ENCODE measurements at places on chromosomes 11 and 22. TPM values are rescaled to one million over a fixed set of nuclear protein-coding genes. Genes with fewer than 3 reads are reported as not detected.

DNA sequence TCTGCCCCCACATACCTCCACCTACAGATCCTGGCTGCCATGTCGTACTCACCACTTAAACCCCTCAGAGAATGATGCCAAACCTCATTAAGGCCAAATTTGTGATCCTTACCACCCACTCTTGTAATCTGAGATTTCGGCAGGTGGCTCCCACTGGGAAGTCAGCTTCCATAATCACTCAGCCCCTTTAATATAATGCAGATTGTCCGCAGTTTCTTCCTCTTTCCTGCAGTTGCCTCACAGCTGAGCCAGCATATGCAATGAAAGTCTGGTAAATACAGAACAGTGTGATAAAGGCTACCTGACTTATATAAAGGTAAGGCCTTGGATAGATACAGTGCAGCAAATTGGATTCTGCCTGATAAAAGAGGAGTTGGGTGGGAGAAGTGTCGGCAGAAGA, 515.2 kb upstream of the TENM4 start:
- no peak for DNase-seq
- H3K36me3 ChIP-seq, result no peaks in the 10 kb centered on the region
- H3K27me3 ChIP-seq, result no peaks in the 10 kb centered on the region
- H3K4me3 ChIP-seq, result no peak overlapping the region
- H3K27ac ChIP-seq, result no peak overlapping the region

GRCh38 chr22:17343766-17344165, 25.5 kb upstream of the CECR2 start:
- H3K4me1 ChIP-seq, result no peaks in the 10 kb centered on the region
- no peak overlapping the region for H3K27ac ChIP-seq
- DNase-seq, result no peak
- no peak overlapping the region for H3K4me3 ChIP-seq
- peaks cover 5% of the 10 kb centered on the region for H3K27me3 ChIP-seq

GRCh38 chr11:96338910-96339705, 3.9 kb downstream of the MAML2 start:
- H3K36me3 ChIP-seq, result peaks cover 36% of the 10 kb centered on the region
- no peaks in the 10 kb centered on the region for H3K27me3 ChIP-seq
- peak overlapping the region; percentile 95 for H3K27ac ChIP-seq
- H3K4me1 ChIP-seq, result peaks cover 61% of the 10 kb centered on the region

- peaks cover 4% of the 10 kb centered on the region for H3K27me3 ChIP-seq
- H3K4me1 ChIP-seq, result no peaks in the 10 kb centered on the region
- H3K36me3 ChIP-seq, result no peaks in the 10 kb centered on the region
- H3K4me3 ChIP-seq, result no peak overlapping the region
- H3K27ac ChIP-seq, result no peak overlapping the region
These were observed 355.3 kb upstream of the CCDC90B start for GRCh38 chr11:83641511-83641910.

GRCh38 chr11:88508759-88509581, 171.4 kb upstream of the CTSC start:
- DNase-seq, result peak; percentile 28
- H3K4me3 ChIP-seq, result peak overlapping the region; percentile 67
- H3K36me3 ChIP-seq, result peaks cover 1% of the 10 kb centered on the region
- H3K4me1 ChIP-seq, result peaks cover 13% of the 10 kb centered on the region

- DNase-seq, result no peak
- H3K4me1 ChIP-seq, result peaks cover 4% of the 10 kb centered on the region
- no peak overlapping the region for H3K27ac ChIP-seq
- H3K36me3 ChIP-seq, result no peaks in the 10 kb centered on the region
These were observed 2.5 kb upstream of the TPP1 start for GRCh38 chr11:6621711-6622211.

DNA sequence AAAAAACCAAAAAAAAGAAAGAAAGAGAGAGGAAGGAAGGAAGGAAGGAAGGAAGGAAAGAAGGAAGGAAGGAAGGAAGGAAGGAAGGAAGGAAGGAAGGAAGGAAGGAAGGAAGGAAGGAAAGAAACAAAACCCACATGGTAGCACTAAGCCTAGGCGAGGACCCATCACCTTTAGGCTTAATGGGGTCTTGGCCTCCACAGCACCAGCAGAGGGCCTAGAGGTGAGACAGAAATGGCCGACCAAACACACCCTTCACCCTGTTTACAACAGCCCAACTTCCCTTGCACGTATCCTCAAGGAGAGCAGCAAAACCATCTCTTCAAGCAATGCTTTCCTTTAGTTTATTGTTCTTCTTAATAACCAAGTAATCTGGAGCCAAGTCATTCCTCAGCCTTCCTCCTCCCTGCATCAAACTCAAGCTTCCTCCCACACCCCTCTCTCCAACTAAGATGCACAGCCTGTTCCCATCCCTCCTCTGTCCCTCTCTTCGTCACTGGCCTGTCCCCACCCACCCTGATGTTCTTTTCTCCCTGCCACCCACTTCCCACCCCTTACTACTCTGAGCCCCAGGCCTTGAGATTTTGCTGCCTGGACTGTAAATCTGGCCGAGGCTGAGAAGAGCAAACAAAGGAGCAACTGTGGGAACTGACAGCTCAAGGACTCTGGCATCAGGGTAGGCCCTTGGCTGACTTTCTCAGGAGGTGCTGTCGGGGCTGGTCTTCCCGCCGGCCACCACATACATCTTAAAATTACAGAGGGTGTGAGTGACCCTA, 26.0 kb downstream of the POU2AF1 start:
- no peak for DNase-seq
- peaks cover 10% of the 10 kb centered on the region for H3K27me3 ChIP-seq
- no peaks in the 10 kb centered on the region for H3K36me3 ChIP-seq

- no peak overlapping the region for H3K4me3 ChIP-seq
- no peaks in the 10 kb centered on the region for H3K27me3 ChIP-seq
- no peak for DNase-seq
- no peak overlapping the region for H3K27ac ChIP-seq
- peaks cover 17% of the 10 kb centered on the region for H3K36me3 ChIP-seq
These were observed 1.4 kb upstream of the RGL4 start for GRCh38 chr22:23689414-23689813.

GRCh38 chr22:47299211-47299862, 536.9 kb downstream of the TBC1D22A start:
- no peak overlapping the region for H3K4me3 ChIP-seq
- H3K4me1 ChIP-seq, result no peaks in the 10 kb centered on the region
- no peak for DNase-seq
- no peaks in the 10 kb centered on the region for H3K27me3 ChIP-seq

GRCh38 chr22:44918166-44918924, 91.5 kb downstream of the PHF21B start:
- no peaks in the 10 kb centered on the region for H3K4me1 ChIP-seq
- peaks cover 3% of the 10 kb centered on the region for H3K27me3 ChIP-seq
- H3K36me3 ChIP-seq, result no peaks in the 10 kb centered on the region

GRCh38 chr11:106821826-106822225, 196.4 kb downstream of the GUCY1A2 start:
- no peaks in the 10 kb centered on the region for H3K4me1 ChIP-seq
- H3K4me3 ChIP-seq, result no peak overlapping the region
- no peak for DNase-seq
- no peaks in the 10 kb centered on the region for H3K27me3 ChIP-seq

GRCh38 chr11:44899959-44900358, 50.7 kb downstream of the TP53I11 start:
- H3K4me1 ChIP-seq, result no peaks in the 10 kb centered on the region
- no peak overlapping the region for H3K4me3 ChIP-seq
- peaks cover 2% of the 10 kb centered on the region for H3K27me3 ChIP-seq
- no peak overlapping the region for H3K27ac ChIP-seq

DNA sequence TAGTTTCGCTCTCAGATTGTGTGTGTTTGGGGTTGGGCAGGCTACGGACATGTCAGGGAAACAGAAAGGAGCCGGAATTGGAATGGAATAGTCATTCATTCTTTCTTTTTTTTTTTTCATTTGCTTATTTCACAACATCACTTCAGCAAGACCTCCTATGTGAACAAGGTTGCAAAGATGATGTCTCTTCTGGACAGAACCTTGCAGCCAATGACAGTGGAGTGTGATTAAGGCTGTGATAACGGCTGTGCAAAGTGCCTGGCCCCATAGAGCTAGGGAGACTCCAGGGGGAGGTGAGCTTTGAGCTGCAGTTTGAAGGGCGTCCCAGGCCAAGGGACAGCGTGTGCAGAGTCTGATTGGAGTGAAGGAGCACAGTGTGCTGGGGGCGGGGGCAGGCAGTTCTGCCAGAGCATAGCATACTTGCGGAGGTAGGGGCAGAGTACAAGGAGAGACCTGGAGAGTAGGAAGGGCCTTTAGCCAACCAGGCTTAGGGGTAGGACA, 3.4 kb downstream of the TIGD3 start:
- peaks cover 5% of the 10 kb centered on the region for H3K27me3 ChIP-seq
- H3K4me1 ChIP-seq, result peaks cover 28% of the 10 kb centered on the region
- H3K4me3 ChIP-seq, result no peak overlapping the region
- no peak for DNase-seq
- peaks cover 2% of the 10 kb centered on the region for H3K36me3 ChIP-seq

GRCh38 chr22:27654546-27655445, 146.8 kb downstream of the MN1 start:
- no peaks in the 10 kb centered on the region for H3K27me3 ChIP-seq
- H3K4me1 ChIP-seq, result no peaks in the 10 kb centered on the region
- no peak overlapping the region for H3K4me3 ChIP-seq
- no peak overlapping the region for H3K27ac ChIP-seq
- no peaks in the 10 kb centered on the region for H3K36me3 ChIP-seq

DNA sequence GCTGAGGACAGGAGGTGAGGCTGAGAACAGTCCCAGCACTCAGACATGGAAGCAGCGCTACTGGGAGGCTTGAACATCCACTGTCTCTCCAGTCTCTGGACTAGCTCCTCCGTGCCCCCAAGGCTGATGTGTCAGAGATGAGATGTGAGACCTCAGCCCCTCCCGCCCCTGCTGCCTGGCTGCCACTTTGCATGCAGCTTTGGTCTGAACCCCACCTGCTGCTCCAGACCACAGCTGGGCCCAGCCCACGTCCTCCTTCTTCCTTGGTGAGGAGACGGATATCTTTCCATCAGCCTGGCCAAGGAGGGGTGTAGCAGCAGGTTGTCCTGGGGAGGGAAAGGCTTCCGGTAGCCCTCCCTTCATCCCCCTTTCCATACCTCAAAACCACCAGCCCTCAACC, 148.0 kb upstream of the B3GAT1 start:
- no peak overlapping the region for H3K27ac ChIP-seq
- H3K4me1 ChIP-seq, result no peaks in the 10 kb centered on the region
- H3K4me3 ChIP-seq, result no peak overlapping the region
- no peaks in the 10 kb centered on the region for H3K36me3 ChIP-seq
- no peaks in the 10 kb centered on the region for H3K27me3 ChIP-seq

DNA sequence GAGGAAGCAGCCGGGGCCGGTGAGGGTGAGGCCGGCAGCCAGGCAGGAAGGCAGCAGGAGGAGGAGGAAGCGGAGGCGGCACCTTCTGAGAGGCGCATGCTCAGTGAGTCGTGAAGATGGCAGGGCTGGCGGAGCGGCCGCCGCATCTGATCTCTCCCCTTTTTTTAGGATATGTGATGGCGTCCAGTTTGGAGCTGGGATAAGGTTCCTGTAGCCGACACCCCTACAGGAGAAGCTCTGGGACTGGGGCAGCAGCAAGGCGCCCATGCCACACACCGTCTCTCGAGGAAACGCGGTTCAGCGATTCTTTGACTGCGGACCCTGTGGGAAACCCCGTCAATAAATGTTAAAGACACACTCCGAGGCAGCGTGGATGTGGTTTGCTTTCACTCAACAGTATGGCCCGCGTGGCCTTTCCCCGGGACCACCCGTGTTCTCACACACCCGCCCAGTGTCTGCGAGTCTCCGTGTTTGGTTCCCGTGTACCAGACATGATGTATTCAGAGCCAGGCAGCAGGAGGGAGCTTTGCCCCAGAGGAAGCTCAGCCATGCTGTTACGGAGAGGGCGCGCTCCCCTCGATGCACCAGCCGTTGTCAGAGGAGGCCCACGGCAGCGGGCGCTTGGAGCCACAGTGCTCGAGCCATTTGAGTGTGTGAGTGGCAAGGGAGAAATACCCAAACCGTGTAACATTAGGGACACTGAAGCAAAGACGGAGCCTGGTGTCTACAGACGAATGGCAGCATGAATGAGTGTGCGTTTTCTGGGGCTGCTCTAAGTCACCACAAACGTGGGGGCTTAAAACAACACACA, 27.7 kb upstream of the PARVB start:
- H3K36me3 ChIP-seq, result peaks cover 68% of the 10 kb centered on the region
- H3K4me1 ChIP-seq, result peaks cover 28% of the 10 kb centered on the region
- no peaks in the 10 kb centered on the region for H3K27me3 ChIP-seq
- H3K27ac ChIP-seq, result peak overlapping the region; percentile 91

DNA sequence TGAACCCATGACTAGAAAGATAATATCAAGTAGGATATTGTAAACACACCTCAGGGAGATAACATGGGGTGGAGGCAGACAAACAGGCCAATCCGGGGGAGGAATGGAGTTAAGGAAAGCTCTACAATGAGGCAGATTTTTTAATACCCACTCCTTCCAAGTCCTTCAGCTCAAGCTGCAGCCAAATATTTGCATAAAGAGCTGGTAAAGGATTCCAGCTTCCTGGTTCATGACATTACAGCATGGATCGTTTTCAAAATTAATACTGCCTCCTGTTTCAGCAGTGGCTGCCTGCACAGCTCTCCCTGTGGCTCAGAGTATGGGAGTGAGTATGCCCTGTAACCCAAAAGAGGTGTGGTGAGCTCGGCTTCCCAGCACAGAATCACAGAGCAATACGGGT, 5.1 kb downstream of the POU2AF3 start:
- H3K27me3 ChIP-seq, result peaks cover 55% of the 10 kb centered on the region
- no peak overlapping the region for H3K4me3 ChIP-seq
- H3K27ac ChIP-seq, result no peak overlapping the region

GRCh38 chr11:89125298-89125697, 52.4 kb upstream of the TYR start:
- DNase-seq, result no peak
- no peak overlapping the region for H3K4me3 ChIP-seq
- H3K27ac ChIP-seq, result no peak overlapping the region
- no peaks in the 10 kb centered on the region for H3K27me3 ChIP-seq
- H3K4me1 ChIP-seq, result no peaks in the 10 kb centered on the region

DNA sequence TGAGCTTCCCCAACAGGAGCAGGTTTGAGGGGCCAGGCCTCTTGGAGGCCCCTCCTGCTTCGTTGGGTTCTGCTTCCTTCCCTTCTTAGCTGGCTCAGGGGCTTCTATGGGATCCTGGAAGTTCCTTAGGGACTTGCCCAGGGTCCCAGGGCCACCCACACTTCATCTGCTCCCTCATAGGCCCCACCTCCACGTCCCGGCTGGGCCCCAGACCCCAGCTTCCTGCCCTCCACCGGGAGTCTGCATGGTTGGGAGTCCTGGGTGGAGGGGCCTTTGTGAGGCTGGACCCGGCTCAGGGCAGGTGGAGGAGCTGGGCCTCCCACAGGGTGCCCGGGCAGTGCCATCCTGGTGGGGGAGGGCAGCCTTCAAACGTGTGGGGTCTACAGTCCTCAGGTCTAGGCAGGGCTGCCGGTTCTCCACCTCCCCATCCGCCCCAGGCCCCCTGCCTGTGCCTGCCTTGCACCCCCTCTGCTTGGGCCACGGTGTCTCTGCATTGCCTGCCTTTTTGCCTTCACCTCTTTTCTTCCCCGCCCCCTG, 11.6 kb downstream of the OTUB1 start:
- H3K4me3 ChIP-seq, result no peak overlapping the region
- peaks cover 36% of the 10 kb centered on the region for H3K36me3 ChIP-seq
- no peak for DNase-seq
- peaks cover 32% of the 10 kb centered on the region for H3K4me1 ChIP-seq
- H3K27me3 ChIP-seq, result no peaks in the 10 kb centered on the region

Gene CRYBB3
- total RNA-seq, result not detected

Gene ZNF280B
- total RNA-seq, result 2.6 TPM

All from activated CD8-positive, alpha-beta T cell treated with anti-CD3 and anti-CD28 coated beads, Interleukin-2, amount 10 ng/mL, durations not matched to agents 7 days and 5 days (primary cell).